ENCODE measurements at places on chromosomes 6 and 20.
A peak's percentile ranks its signal among the peaks of the same experiment; 100 is the strongest.

- peak; percentile 13 for DNase-seq
These were observed 53.2 kb downstream of the EIF2S2 start for GRCh38 chr20:34058831-34059230.

- no peak for DNase-seq
These were observed 52.4 kb downstream of the L3MBTL3 start for GRCh38 chr6:130070792-130071191.

- no peak for DNase-seq
These were observed 94.5 kb upstream of the STXBP5 start for GRCh38 chr6:147109707-147110106.

GRCh38 chr20:20466341-20466879 is 98.5 kb downstream of the INSM1 start:
- DNase-seq: no peak

GRCh38 chr6:56582236-56582635 is 60.5 kb downstream of the DST start:
- no peak for DNase-seq

DNA sequence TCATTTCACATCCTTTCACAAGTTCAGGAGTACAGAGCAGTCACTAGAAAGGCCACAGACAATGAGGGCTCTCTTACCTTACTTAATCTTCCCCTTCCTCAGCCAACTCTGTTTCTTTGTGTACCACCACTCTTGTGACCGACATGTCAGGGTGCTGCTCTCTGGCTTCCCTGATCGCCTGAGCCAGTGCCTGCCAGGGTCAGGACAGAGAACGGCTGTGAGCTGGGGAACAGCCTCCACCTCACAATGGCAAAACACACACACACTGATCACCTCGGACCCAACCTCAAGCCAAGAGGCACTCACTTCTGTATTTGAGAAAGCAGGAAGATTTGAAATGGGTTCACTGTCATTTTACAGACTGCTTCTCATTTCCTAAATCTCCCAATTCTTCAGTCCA is 30.8 kb downstream of the SMLR1 start:
- DNase-seq: no peak

GRCh38 chr6:54282186-54282585 is 26.1 kb upstream of the TINAG start:
- no peak for DNase-seq

- no peak for DNase-seq
These were observed 1.6 kb upstream of the GPLD1 start for GRCh38 chr6:24490948-24491347.

DNA sequence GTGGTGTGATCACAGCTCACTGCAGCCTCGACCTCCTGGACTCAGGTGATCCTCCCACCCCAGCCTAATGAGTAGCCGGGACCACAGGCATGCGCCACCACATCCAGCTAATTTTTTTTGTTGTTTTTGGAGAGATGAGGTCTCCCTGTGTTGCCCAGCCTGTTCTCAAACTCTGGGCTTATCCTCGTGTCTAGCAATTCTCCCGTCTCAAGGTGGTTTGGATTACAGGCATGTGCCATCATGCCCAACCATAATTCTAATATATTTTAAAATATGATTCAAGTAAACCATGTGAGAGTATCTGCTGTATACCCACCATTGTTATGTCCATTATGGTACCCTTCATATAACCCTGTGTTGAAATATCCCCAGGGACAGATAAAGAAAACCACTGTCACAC is 60.3 kb upstream of the C20orf144 start:
- DNase-seq: no peak

GRCh38 chr6:101263596-101263995 is 129.9 kb upstream of the GRIK2 start:
- no peak for DNase-seq

DNA sequence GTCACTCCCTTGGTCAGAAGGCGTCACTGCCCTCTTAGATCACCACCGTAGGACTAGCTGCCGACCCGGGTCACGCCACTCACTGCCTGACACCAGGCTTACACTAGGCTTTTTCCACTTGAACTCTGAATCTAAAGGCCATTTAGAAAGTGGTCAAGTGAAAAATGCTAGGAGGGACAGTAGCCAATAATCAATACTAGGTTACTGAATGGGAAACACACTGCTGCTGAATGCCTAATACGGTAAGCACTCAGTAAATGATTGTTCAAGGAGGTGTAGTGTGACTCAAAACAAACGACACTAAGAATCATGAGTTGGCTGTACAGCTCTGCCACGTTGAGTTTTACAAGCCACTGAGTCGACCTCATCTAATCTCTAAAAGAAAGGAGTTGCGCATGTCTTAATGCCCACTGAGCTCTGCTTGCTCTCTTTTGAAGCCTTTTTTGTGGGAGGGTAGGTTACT is 760 bp upstream of the IBTK start:
- no peak for DNase-seq

DNA sequence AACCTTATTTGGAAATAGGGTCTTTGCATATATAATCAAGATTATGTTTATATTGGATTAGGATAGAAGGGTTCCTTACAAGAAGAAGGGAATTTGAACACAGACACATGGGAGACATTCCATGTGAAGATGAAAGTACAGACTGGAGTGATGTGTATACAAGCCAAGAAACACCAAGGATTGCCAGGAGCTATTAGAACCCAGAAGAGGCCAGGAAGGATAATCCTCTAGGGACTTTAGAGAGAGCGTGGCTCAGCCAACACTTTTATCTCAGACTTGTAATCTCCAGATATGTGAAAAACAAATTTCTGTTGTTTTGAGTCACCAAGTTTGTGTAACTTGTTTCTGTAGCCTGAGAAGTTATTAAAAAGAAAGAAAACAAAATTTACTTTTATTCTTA is 1173.9 kb upstream of the CITED2 start:
- no peak for DNase-seq

DNA sequence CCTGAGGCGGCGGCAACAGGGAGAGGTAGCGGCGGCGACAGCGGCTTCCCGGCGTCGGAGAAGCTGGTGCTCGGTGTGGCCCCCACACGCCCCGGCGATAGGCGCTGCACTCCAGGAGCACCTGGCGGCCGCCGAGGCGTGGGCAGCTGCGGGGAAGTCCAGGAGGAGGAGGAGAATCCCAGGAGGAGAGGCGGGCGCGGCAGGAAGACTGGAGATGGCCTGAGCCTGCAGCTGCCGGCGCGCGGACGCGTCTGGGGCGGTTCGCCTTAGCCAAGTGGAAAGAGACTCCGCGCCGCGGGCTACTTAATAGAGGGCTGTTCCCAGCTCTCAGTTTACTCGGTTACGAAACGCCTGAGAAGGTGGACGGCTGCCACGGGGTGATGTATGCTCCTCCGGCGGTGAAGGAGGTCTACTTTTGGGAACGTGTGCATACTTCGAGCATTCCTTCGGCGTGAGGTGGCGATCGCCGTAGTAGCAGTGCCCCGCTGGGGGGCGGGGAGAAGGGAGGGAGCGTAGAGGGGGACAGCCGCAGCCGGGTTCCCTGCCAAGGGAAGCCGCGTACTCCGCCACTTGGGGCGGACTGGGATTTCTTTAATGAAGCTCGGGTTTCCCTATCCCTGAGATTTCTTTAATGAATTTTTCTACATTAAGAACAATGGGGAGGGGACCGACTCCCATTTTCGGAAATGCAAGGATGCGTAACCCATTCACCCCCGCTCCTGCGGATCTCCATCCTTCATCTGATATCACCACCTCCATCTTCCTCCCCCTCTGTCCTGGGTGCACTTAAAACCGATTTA is at the start of gene COL12A1:
TSS of gene COL12A1 (minus strand) at position 278 of the 800 bp plus-strand sequence. CDS start 3,261 bp downstream, outside the sequence.
- DNase-seq: no peak

DNA sequence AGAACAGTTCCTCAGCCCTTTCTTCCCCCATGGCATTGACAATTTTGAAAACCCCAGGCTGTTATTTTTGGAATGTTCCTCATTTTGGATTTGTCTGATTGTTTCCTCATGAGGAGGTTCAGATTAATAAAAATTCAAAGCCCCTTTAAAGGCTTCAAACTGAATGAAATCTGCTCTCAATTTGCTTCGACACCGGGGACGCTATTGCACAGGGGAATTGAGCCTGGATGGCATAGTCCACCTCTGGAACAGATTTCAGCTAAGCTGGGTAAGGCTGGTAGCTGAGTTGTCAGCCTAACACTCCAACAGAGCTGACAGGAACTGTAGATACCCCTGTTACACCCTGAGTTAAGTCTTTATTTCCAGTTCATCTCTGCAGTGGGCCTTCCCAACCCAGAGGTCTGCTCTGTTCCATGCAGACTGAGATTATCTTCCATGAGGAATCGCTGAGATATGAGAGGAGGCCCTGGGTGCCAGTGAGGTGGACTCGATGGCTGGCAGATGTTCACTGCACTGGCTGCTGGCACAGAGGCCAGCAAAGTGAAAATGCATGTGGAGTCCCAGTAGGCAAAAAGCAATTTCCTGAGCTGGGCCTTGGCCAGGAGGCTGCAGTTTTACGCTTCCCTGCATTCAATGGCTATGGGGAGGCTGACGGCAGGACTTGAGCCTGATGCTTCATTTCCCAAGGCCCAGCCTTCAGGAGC is 73.3 kb upstream of the PAX1 start:
- no peak for DNase-seq

- DNase-seq: no peak
These were observed 196.3 kb downstream of the KHDC1L start for GRCh38 chr6:73028893-73029450.

DNA sequence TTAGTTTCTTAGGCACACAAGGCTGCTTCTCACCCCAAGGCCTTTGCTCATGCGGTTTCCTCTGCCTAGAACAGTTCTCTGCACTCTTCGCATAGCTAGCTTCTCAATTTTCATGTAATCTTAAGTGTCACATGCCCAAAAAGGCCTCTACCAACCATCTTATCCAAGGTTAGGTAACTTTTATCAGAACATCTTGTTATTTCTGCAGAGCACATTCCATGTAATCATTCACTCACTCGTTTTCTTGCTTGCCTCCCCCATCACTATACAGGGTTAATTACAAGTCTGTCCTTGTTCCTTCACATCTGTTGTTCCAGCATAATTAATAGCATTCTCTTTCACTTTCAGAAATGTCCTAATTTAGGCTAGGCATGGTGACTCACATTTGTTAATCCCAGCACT is 53.8 kb downstream of the NCOA6 start:
- DNase-seq: no peak

DNA sequence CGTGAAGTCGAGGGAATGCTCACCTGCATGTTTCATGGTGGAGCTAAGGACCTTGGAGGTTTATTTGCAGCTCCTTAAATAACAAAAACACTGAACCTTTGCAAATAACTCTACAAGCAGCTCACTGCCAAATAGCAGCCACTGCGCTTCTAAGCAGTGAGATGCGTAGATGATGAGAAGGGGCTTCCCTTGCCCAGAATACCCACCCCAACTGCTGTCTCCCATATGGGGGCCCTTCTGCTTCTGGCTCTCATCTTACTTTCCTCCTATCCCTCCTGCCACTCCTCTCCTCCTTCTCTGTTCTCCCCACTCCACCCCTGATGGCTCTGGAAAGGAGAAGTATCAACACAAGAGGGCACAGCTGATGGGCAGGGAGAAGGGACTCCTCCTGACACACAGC is 193.3 kb upstream of the SSTR4 start:
- DNase-seq: no peak

GRCh38 chr6:51855310-51856082 is 231.9 kb downstream of the PKHD1 start:
- DNase-seq: no peak

DNA sequence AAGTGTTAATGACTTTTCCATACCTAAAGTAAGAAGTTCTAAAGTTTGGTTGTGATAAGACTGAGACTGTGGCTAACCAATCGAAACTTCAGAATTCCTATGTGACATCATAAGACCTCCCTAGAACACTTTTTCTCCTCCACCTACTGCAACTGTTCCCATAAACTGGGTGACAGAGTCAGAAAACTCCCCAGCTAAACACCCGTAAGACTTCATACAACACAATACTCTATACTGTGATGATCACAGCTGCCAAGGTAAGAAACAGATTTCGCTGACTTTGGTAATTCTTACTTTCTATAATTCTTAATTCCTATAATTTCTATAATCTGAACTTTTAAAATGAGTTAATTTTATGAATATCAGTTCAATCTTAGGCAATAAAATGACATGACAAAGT is at the start of gene PLN:
TSS of gene PLN (plus strand) at position 161 of the 400 bp plus-strand sequence. CDS start 10,626 bp downstream, outside the sequence.
- no peak for DNase-seq

Measured in effector memory CD8-positive, alpha-beta T cell (primary cell).